Activated CD4-positive, alpha-beta T cell treated with anti-CD3 and anti-CD28 coated beads, Interleukin-2, amount 10 ng/mL, durations not matched to agents 7 days and 5 days (primary cell): ENCODE measurements at places on chromosomes 4 and X. TPM values are rescaled to one million over a fixed set of nuclear protein-coding genes. Genes with fewer than 3 reads are reported as not detected.

CT45A5 gene
- not detected for total RNA-seq

SLC25A53 gene
- 6.3 TPM for total RNA-seq

EPHA5 gene
- not detected for total RNA-seq

PPEF2 gene
- total RNA-seq: 0.12 TPM

RNF175 gene
- not detected for total RNA-seq

SRPK3 gene
- total RNA-seq: not detected

VCX3B gene
- total RNA-seq: not detected

BGN gene
- total RNA-seq: not detected

PAGE2B gene
- total RNA-seq: not detected

MAGEB17 gene
- not detected for total RNA-seq

VAMP7 gene
- total RNA-seq: 31.5 TPM

SPARCL1 gene
- not detected for total RNA-seq

TRPC5OS gene
- total RNA-seq: not detected

CDKL2 gene
- 0.74 TPM for total RNA-seq

SPANXN4 gene
- not detected for total RNA-seq

NKX3-2 gene
- total RNA-seq: not detected

RASL11B gene
- not detected for total RNA-seq

TDO2 gene
- not detected for total RNA-seq

APLN gene
- 0.25 TPM for total RNA-seq

DSPP gene
- total RNA-seq: not detected

UGT2B17 gene
- not detected for total RNA-seq

TENM3 gene
- not detected for total RNA-seq

CD99 gene
- 314 TPM for total RNA-seq

USP17L30 gene
- total RNA-seq: not detected

HERC3 gene
- total RNA-seq: 33.3 TPM

MAP9 gene
- 4.2 TPM for total RNA-seq

EGFL6 gene
- 2.0 TPM for total RNA-seq

KLHL4 gene
- not detected for total RNA-seq

ZNF185 gene
- total RNA-seq: 1.6 TPM
